ENCODE measurements at places on chromosomes 2 and 18. TPM values are rescaled to one million over a fixed set of nuclear protein-coding genes. Genes with fewer than 3 reads are reported as not detected.

DNA sequence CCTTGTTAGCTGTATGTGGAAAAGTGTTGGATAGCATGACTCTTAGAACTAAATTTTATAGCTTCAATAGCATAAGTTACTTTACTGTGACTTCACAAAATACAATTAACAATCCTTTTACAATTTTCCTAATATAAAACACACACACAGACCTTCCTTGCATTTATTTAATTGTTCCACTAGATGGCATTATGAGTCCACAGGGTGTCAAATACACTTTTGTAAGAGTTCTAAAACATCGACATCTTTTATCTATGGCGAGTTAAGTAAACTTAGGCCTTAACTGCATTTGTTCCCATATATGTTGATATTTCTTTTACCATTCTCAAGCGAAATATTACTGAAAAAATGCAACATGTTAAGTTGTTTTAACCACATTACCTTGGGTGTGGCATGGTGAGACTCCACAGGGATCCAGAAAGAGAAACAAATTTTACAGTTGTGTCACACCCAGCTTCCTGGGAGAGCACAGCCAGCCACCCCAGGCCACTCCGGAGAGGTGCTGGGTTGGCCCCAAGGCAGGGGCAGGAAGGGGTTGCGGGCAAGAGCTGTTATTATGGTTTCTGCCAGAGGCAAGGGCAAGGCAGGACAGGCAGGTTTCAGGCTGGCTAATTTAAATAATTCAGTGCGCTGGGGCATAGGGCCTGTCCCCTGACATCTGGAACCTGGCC, 312.4 kb upstream of the MC4R start:
- DNase-seq = peak; percentile 57

GRCh38 chr2:100703213-100703612, 116.7 kb upstream of the NPAS2 start:
- no peak for DNase-seq

DNA sequence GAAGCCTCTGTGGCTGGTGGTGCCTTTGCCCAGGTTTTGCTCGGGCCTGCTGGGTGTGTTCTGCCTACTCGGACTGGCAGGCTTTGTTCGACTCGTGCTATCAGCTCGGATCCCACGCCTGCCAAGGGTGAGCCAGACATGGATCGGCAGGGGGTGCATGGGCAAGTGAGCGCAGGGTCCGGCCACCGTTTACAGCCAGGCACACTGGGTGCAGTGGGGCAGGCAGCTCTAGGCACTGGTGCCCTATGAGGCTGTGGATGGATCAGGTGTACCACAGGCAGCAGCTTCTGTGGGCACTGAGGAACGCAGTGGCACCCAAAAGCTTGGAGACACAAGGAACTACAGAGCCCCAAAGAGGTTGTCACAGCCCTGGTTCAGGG, 25.6 kb downstream of the MARCHF7 start:
- no peak for DNase-seq

GRCh38 chr18:38243291-38243690, 677.7 kb upstream of the CELF4 start:
- DNase-seq = peak; percentile 84

GRCh38 chr18:44729631-44730101, 49.0 kb downstream of the SETBP1 start:
- peak; percentile 30 for DNase-seq

- no peak for DNase-seq
Measured at GRCh38 chr2:223050900-223051504, 988 bp upstream of the KCNE4 start.

- DNase-seq = no peak
Measured at GRCh38 chr2:128798502-128799283, 480.0 kb upstream of the HS6ST1 start.

DNA sequence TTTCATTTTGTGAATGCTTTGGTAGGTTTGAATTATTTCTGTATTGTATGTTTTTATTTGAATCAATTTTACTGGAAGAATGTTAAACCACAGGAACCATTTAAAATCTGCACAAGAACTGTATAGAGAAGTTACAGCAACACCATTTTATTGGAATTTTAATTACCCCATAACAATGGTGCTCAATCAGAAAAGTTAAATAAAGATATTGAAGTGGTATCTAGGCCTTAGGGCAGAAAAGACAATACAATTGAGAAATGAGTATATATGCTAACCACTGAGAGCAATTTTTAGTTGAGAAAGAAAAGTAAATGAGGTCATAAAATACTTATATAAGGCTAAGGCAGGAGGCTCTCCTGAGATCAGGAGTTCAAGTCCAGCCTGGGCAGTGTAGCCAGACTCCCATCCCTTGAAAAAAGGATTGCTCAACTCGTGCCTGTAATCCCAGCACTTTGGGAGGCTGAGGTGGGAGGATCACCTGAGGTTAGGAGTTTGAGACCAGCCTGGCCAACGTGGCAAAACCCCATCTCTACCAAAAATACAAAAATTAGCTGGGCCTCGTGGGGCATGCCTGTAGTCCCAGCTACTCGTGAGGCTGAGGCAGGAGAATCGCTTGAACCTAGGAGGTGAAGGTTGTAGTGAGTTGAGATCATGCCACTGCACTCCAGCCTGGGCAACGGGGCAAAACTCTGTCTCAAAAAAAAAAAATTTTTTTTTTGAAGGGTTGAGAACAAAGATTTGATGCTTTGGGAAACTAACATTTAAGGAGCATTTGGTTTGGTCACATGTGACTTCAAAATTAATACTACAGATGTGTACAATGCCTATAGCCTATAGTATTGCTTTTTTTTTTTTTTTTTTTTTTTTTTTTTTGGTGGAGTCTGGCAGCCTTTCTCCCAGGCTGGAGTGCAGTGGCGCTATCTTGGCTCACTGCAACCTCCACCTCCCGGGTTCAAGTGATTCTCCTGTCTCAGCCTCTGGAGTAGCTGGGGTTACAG, 212.9 kb upstream of the STON1 start:
- DNase-seq = no peak

DNA sequence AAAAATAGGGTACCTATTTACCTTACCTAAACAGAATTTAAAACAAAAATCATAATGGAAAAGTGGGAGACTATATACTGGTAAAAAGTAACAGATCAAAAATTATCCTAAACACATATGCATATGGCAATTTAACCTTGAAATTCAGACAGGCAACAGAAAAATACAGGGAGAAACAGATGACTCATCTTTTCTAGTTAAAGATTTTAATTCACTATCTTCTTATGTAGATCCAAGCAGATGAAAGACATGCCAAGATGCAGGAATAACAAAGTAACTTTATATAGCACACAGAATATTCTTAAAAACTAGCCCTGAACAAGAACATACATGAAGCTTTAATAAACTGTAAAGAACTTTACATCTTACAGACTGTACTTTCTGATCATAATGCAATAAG, 30.9 kb downstream of the PRPF40A start:
- DNase-seq = no peak

GRCh38 chr2:174846941-174847938, 83.0 kb upstream of the CHRNA1 start:
- peak; percentile 89 for DNase-seq

GRCh38 chr2:140861666-140862065, 1269.2 kb downstream of the LRP1B start:
- DNase-seq = no peak

- peak; percentile 48 for DNase-seq
Measured at GRCh38 chr2:105387225-105387624, 11.6 kb downstream of the FHL2 start.

DNA sequence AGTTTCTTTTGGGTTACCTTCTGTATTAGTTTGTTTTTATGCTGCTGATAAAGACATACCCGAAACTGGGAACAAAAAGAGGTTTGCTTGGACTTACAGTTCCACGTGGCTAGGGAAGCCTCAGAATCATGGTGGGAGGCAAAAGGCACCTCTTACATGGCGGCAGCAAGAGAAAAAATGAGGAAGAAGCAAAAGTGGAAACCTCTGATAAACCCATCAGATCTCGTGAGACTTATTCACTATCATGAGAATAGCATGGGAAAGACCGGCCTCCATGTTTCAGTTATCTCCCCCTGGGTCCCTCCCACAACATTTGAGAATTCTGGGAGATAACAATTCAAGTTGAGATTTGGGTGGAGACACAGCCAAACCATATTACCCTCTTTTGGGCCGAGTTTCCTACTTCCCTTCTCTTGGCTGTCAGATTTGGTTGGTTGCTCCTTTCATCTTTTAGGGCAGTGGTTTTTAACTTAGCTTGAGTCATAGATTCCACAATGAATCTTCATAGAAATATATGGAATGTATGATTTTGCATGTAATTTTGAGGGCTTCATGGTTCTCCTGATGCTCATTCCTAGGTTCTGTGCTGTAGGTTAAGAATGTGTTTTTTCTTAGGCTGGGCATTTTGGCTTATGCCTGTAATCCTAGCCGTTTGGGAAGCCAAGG, 44.2 kb downstream of the CEP192 start:
- no peak for DNase-seq

DNA sequence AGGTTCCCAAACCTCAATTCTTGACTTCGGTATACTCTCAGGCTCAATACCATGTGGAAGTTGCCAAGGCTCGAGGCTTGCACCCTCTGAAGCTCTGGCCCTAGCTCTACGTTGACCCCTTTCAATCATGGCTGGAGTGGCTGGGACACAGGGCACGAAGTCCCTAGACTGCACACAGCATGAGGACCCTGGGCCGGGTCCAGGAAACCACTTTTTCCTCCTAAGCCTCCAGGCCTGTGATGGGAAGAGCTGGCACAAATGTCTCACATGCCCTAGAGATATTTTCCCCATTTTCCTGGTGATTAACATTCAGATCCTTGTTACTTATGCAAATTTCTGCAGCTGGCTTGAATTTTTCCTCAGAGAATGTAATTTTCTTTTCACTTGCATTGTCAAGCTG, 45.1 kb upstream of the CALCRL start:
- no peak for DNase-seq

The DSEL gene
- total RNA-seq = 3.3 TPM

The CRYGD gene
- total RNA-seq = not detected

The IL36A gene
- 6.3 TPM for total RNA-seq

The SERPINB13 gene
- total RNA-seq = 48.0 TPM

The EGR4 gene
- total RNA-seq = not detected

The ZNF385B gene
- not detected for total RNA-seq

The EIF4E2 gene
- 45.3 TPM for total RNA-seq

The USP14 gene
- 22.3 TPM for total RNA-seq

The ALPP gene
- total RNA-seq = not detected
